NCI-H2081 treated with DMSO at 0.1 percent for 48 hours (cell line): ENCODE measurements at places on chromosomes 2 and 18.

DNA sequence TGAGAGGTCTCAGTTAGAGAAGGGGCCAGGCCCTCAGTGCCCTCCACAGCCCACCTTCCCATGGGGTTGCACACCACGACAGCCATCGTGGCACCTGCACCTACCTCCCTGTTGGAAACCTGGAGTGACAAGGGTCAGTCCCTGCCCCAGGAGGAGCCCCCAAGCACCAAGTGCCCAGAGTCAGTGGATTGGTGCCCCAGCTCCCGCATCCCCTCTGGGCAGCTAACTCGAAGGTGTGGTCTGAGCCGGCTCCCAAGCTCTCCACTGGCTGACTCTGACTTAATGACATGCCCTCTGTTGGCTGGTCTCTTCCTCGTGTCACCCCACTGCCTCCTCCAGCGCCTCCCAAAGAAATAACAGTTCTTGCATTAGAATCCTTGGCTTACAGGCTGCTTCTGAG lies 116.4 kb downstream of the NDUFA10 start:
- DNase-seq: no peak

DNA sequence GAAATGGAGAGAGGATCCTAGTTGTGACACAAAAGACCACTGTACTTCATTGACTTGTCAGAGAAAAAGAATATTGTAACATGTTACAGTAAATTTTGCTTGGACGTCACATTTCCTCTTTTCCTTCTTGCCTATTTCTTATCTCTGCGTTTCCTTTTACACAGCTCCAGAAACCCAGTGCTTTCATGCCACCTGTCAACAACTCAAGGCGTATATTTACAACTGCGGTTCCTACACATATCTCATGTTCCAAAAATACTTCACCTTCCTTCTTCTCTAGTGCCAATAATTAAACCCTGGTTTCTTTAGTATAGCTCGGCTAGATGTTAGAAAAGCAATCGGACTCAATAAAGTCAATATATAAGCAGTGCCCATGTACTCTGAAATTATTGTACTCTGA lies 911.5 kb upstream of the FSHR start:
- DNase-seq: no peak

DNA sequence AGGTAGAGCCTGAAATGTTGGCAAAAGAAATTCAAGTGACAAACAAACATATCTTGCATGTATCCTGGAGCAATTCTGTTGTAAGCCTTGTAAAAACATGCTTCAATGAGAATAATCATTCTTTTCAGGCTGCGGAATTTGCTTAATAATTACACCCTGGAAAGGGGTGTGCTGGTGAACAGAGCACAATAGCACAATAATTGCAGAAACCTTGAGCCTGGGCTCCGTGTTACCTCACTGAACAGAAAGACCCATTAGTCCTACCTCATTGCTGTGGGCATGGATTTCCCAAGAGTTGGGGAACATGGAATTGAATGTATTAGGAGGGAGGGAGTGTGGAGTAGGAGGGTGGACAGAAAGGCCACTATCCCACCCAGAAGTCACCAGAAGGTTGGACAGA lies 168.0 kb upstream of the ALKAL2 start:
- no peak for DNase-seq

DNA sequence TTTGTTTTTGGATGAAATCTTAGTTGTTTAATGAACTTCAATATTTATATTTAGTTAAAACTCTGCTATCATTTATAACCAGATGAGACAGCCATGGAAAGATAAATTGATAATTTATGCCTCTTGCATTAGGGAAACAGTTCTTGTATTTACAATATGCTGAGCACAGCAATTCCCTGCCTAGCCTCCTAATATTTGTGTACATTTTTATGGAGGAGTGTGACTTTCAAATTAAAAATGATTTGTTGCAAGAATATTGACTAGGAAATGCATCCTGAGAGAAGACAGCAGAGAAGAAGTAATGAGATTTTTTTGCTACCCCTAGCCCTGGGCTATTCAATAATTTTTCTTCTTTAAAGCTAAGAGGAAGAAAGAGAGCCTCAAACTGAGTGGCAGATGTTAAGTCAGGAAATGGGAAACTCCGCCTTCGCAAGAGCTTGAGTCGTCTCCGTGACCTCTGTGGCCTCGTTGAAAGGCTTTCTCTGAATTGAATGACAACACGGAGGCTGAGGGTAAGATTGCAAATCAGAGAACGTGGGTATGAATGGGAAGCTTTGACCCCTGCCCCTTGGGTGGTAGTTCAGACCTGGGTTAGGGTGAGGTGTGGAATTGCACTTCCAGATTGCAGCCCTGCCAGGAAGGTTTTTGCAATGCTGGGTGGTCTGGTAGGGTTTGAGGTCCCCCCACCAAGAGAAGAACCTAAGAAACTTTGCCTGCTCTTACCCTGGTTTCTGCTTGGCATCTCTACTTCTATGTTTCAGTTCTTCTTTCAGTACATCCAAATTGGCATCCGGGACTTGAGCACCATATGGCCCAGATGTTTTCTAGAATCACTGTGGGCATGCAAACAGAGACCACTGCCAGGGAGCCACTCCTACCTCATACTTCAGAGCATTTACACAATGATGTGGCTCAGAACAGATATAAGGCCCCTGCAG lies 210.3 kb upstream of the RBMS1 start:
- DNase-seq: no peak

GRCh38 chr2:69213201-69213600 lies 173.8 kb downstream of the GFPT1 start:
- DNase-seq: no peak
